ENCODE measurements at places on chromosomes 3 and 15. TPM values are rescaled to one million over a fixed set of nuclear protein-coding genes. Genes with fewer than 3 reads are reported as not detected.

DNA sequence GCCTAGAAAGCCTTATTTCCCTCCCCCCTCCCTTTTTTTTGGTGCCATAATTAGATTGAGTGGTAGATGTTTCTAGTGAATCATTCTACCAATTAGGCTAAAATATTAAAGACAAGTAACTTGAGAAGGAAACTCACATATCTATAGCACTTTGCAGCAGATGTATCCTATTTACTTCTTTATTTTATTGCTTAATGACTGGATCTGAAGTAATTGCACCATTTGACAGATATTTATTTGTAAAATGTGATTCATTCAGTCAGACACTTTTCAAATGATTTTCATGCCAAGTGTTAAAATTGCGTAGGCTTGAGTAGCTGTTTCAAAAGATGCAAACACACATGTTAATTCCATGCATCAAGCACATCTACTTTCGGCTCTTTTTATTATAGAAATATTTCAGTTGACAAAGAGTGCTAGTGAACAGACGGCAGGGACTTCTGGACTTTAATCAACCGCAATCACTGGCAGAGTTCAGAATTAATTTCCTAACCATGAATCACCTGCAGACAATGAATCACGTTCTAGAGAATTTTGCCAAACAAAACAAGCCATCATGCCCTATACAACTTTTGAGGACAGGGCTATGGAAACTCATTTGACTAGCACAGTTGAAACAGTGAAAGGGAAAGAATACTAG, 636.8 kb downstream of the MECOM start:
- no peak for DNase-seq

DNA sequence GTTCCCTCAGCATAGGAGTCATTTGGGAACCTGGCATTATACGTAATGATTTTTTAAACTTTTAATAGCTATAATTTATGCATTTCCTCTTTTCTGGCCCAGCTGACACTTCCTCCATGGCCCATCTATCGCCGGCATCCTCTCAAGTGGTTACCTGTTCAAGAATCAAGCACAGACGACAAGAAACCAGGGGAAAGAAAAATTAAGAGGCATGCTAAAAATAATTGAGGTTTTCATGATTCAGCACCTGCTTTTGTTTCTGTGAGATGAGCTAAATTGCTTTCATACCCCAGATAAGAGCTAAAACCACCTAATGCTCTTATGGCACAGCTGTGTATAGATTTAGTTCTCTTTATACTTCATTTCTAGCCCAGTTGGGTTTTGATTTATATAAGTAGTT, 1.7 kb downstream of the SPCS1 start:
- no peak for DNase-seq

- no peak for DNase-seq
Measured at GRCh38 chr3:100114413-100115030, at the start of gene FILIP1L. FILIP1L (minus strand) TSS chr3:100114501.

- DNase-seq = peak; percentile 90
Measured at GRCh38 chr15:40763801-40764628, at the start of gene GCHFR. GCHFR (plus strand) TSS chr15:40764068; CDS start chr15:40764181, 113 bp downstream.

- no peak for DNase-seq
Measured at GRCh38 chr3:143298886-143299535, 179.4 kb downstream of the CHST2 start.

- no peak for DNase-seq
Measured at GRCh38 chr3:45516829-45517228, 77.7 kb upstream of the LIMD1 start.

DNA sequence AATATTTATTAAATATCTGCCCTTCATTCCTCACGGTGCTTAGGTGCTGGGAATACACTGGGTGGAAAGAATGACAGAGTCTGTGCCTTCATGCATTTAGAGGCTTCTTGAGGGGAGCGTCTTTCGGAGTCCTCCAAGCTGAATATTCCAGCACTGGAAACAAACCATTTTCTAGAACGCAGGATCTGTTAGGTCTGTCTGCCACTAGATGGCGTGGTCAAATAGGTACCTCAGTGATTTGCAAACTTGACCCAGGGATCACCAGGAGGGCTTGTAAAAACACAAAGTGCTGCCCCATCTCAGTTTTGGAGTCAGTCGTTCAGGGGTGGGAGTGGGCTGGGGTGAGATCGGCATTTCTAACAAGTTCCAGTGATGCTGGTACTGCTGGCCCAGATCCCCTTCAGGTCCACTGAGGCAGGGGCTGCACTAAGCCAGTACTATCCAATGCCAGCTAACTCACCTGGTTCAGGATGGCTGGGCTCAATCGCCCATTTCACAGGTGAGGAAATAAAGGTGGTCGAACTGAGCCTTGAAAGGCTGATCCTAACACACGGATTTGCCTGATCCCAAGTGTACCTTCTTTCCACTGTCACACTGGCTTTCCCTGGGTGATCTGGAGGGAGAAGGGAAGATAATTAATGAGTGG, 14.8 kb downstream of the ARNT2 start:
- no peak for DNase-seq

DNA sequence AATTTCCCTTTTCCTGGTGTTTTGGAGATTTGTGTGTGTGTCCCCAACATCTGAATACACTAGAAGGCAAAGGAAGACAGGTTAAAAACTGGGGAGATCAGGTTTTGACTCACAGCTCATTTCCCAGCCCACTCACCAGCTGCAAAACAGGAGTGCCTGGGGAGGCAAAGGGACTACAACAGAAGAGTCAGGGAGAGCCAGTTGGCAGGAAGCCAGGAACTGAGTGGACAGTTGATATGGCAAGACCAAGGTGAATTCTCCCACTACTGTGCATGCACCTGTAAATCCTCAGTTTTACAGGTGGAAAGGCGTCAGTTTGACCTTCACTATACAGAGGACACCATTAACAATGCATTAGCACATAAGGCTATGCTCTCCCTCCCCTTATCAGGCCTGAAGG, 901.5 kb upstream of the SEMA6D start:
- DNase-seq = peak; percentile 7

Gene EOMES
- 0.27 TPM for total RNA-seq

Gene GPR149
- not detected for total RNA-seq

Gene FBXL22
- total RNA-seq = 6.5 TPM

All from transverse colon (tissue), 4 donors.